ENCODE measurements at places on chromosomes 5 and 9. TPM values are rescaled to one million over a fixed set of nuclear protein-coding genes. Genes with fewer than 3 reads are reported as not detected.
A peak's percentile ranks its signal among the peaks of the same experiment; 100 is the strongest.

- H3K4me1 ChIP-seq = peaks cover 12% of the 10 kb centered on the region
- peaks cover 2% of the 10 kb centered on the region for H3K36me3 ChIP-seq
- no peak for DNase-seq
- no peak overlapping the region for H3K4me3 ChIP-seq
- no peak overlapping the region for H3K27ac ChIP-seq
Measured at GRCh38 chr9:90830051-90830450, 28.4 kb downstream of the SYK start.

DNA sequence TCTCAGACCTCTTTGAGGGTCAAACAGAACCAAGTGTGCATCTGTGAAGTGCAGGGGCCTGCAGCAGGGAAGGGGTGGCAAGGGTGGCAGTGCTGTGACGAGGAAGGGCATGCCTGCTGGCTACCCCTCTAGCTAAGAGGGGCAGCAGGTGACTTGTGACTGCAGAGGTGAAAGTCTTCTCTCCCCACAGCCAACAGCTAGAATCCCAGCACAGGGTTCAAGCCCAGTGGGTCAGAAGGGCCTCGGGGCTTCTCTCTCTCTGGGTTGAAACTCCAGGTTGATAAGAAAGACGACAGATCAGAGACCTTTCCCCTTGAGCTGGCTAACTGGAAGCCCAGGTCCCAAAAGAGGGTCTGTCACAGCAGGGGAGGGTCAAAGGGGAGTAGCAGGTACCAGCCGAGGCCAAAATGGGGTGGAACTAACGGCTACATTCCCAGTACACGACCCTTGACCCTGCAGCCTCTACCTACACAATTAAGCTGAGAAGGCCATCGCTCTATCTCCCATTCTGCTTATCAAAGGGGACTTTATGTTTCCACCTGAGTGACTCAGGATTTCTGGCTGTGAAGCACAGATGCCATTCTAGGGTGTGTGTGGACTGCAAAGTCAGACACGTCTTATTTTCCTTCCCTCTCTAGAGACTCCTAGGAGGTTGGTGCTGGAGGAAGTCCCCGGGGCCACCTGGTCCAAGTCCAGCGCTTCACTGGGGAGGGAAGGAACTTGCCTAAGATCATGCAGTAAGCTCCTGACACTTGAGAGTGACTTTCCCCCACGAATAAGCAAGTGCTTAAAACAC, 14.6 kb downstream of the ANKS6 start:
- DNase-seq = no peak
- no peaks in the 10 kb centered on the region for H3K4me1 ChIP-seq
- peaks cover 30% of the 10 kb centered on the region for H3K36me3 ChIP-seq
- H3K27me3 ChIP-seq = no peaks in the 10 kb centered on the region
- H3K4me3 ChIP-seq = no peak overlapping the region

The UAP1L1 gene
- total RNA-seq = 17.7 TPM

- no peak overlapping the region for H3K4me3 ChIP-seq
- no peak for DNase-seq
- H3K27ac ChIP-seq = no peak overlapping the region
- H3K36me3 ChIP-seq = no peaks in the 10 kb centered on the region
- H3K4me1 ChIP-seq = peaks cover 14% of the 10 kb centered on the region
- H3K27me3 ChIP-seq = no peaks in the 10 kb centered on the region
Measured at GRCh38 chr5:157130925-157131324, 11.7 kb downstream of the MED7 start.

DNA sequence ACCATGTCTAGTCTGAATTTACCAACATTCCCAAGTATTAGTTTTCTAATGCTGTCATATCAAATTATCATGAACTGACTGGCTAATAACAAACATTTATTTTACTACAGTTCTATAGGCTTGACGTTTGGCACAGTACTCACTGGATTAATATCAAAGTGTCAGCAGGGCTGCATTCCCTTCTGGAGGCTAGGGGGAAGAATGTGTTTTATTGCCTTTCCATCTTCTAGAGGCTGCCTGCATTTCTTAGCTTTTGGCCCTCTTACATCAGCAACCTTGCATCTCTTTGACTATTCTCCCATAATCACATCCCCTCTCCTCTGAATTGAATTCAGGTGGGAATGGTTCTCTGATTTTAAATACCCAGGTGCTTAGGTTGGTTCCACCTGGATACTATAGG, 84.7 kb downstream of the EDIL3 start:
- H3K27me3 ChIP-seq = no peaks in the 10 kb centered on the region
- H3K4me3 ChIP-seq = no peak overlapping the region
- no peak for DNase-seq
- H3K36me3 ChIP-seq = peaks cover 12% of the 10 kb centered on the region

The GLDC gene
- 145 TPM for total RNA-seq

DNA sequence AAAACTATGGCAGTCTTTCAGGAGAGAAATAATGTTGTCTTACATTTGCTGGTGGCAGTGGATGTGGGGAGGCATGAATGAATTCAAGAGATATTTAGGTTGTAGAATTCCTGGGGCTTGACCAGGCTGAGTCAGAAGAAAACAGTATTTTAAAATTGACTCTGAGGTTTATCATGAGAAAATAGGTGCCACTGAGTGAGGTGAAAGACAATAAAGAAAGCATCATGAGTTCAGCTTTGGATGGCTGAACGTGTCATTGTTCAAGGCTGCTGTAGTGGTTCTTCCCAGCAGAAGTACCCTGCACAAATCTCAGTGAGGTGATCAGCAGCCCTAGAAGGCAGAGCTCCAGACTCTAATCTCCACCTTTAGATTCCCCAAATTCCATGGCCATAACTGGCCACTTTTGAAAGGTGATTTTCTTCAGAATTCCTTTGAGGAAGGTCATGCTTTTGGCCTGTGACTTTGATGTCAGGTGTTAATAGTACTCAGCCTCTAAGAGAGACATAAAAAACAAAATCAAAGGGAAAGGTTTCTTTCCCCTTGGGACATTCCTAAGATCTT, 395.4 kb downstream of the NTRK2 start:
- no peak overlapping the region for H3K27ac ChIP-seq
- peaks cover 10% of the 10 kb centered on the region for H3K36me3 ChIP-seq
- no peak for DNase-seq
- peaks cover 36% of the 10 kb centered on the region for H3K4me1 ChIP-seq
- no peak overlapping the region for H3K4me3 ChIP-seq

The FAM221B gene
- not detected for total RNA-seq

The FGFR4 gene
- total RNA-seq = 111 TPM

The PTGR1 gene
- total RNA-seq = 51.8 TPM

- no peak for DNase-seq
- H3K27ac ChIP-seq = peak overlapping the region; percentile 38
- H3K27me3 ChIP-seq = no peaks in the 10 kb centered on the region
- peaks cover 24% of the 10 kb centered on the region for H3K4me1 ChIP-seq
- no peak overlapping the region for H3K4me3 ChIP-seq
Measured at GRCh38 chr5:126963822-126964375, 66.5 kb downstream of the MARCHF3 start.

The FOXI1 gene
- total RNA-seq = not detected

DNA sequence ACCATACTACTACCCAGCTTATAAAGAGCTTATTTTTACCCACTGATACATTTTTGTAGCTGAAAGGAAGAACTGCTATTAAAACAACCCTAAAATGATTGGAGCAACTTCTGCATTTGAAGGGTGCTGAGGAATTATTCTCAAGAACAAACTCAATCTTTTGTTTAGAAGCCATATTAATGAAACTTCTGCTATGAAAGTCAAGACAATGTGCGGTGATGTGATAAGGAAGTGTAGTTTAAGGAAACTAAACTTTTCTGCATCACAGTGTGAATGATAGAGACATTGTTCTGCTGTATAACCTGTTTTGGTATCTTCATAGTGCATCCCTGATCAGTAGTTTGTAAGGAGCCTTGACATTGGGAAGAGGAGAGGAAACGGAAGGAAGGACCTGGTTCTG, 408.5 kb downstream of the TMEM38B start:
- no peaks in the 10 kb centered on the region for H3K27me3 ChIP-seq
- H3K4me1 ChIP-seq = no peaks in the 10 kb centered on the region
- H3K36me3 ChIP-seq = no peaks in the 10 kb centered on the region
- no peak for DNase-seq
- H3K27ac ChIP-seq = no peak overlapping the region
- no peak overlapping the region for H3K4me3 ChIP-seq

DNA sequence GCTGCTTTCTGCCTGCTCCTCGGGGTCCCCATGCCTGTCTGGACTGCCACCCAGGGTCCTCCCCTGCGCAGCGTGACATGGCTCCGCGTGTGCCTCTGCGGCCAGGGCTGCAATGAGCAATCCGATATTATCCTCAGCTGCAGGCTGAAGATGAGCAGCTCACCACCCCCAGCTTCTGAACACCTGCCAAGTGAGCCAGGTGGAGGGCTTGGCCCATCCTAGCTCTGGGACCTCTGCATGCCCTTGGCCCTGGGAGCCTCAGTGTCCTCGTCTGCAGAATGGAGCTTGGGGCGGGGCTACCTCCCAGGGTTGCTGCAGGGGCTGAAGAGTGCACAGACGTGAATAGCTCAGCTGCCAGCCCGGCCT, 4.1 kb upstream of the MYMK start:
- H3K27me3 ChIP-seq = peaks cover 13% of the 10 kb centered on the region
- peaks cover 42% of the 10 kb centered on the region for H3K4me1 ChIP-seq
- no peak for DNase-seq
- H3K27ac ChIP-seq = no peak overlapping the region

GRCh38 chr9:35258660-35259474, 97.1 kb downstream of the UNC13B start:
- H3K4me1 ChIP-seq = peaks cover 12% of the 10 kb centered on the region
- H3K4me3 ChIP-seq = no peak overlapping the region
- no peaks in the 10 kb centered on the region for H3K36me3 ChIP-seq
- no peaks in the 10 kb centered on the region for H3K27me3 ChIP-seq
- H3K27ac ChIP-seq = no peak overlapping the region

GRCh38 chr9:33455945-33456344, 8.6 kb upstream of the AQP3 start:
- DNase-seq = no peak
- H3K4me3 ChIP-seq = no peak overlapping the region
- peaks cover 12% of the 10 kb centered on the region for H3K4me1 ChIP-seq
- H3K36me3 ChIP-seq = no peaks in the 10 kb centered on the region

GRCh38 chr9:76227156-76227555, 167.1 kb downstream of the RFK start:
- H3K27me3 ChIP-seq = no peaks in the 10 kb centered on the region
- H3K27ac ChIP-seq = no peak overlapping the region
- no peaks in the 10 kb centered on the region for H3K36me3 ChIP-seq
- no peak overlapping the region for H3K4me3 ChIP-seq

The BTNL9 gene
- total RNA-seq = 1.8 TPM

DNA sequence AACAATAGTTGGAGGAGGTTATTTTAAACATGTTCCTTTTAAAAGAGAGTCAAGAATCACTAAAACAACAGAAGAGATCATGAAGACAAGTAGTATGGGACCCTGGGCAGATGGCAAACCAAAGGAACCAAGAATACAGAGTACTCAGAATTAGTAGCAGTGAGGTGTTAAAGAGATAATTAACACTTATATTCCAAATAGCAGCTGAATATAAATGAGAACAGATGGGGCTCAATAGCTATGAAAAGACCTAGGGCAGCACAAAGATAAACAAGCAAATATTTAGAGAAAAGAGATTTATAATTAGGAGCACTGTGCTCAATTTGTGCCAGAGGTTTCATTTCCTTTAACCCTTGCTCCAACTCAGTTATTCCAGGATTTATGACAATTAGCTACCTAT, 159.1 kb downstream of the FAM114A2 start:
- H3K36me3 ChIP-seq = no peaks in the 10 kb centered on the region
- H3K4me1 ChIP-seq = peaks cover 11% of the 10 kb centered on the region
- no peaks in the 10 kb centered on the region for H3K27me3 ChIP-seq
- DNase-seq = no peak

DNA sequence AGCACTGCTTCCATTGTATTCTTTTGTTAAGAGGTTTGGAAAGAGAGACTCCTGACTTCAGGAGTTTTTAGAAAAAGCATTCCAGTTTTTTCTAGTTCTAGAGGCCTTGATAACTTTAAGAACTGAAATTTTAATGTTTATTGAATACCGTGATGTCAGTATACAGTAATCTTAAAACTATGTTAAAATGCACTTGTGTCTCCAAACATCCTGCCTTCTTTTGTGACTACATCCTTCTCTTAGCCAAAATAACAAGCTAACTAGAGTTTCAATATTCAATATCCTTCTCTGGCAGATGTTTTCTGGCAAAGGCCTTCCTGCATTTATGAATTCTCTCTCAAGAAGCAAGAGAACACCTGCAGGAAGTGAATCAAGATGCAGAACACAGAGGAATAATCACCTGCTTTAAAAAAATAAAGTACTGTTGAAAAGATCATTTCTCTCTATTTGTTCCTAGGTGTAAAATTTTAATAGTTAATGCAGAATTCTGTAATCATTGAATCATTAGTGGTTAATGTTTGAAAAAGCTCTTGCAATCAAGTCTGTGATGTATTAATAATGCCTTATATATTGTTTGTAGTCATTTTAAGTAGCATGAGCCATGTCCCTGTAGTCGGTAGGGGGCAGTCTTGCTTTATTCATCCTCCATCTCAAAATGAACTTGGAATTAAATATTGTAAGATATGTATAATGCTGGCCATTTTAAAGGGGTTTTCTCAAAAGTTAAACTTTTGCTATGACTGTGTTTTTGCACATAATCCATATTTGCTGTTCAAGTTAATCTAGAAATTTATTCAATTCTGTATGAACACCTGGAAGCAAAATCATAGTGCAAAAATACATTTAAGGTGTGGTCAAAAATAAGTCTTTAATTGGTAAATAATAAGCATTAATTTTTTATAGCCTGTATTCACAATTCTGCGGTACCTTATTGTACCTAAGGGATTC, 43.1 kb downstream of the NDFIP1 start:
- H3K4me3 ChIP-seq = no peak overlapping the region
- H3K4me1 ChIP-seq = peaks cover 51% of the 10 kb centered on the region
- H3K27me3 ChIP-seq = no peaks in the 10 kb centered on the region
- 0 out of 2 replicates have a peak overlapping the region, but pooled peaks have one; percentile 53 for H3K27ac ChIP-seq

The PELO gene
- 18.7 TPM for total RNA-seq

The APBA1 gene
- total RNA-seq = 0.94 TPM

GRCh38 chr9:14250794-14251153, 63.2 kb downstream of the NFIB start:
- peaks cover 46% of the 10 kb centered on the region for H3K4me1 ChIP-seq
- no peaks in the 10 kb centered on the region for H3K27me3 ChIP-seq
- DNase-seq = no peak
- no peak overlapping the region for H3K27ac ChIP-seq
- no peaks in the 10 kb centered on the region for H3K36me3 ChIP-seq

The LCN9 gene
- 1.7 TPM for total RNA-seq

GRCh38 chr9:77899679-77900354, 131.8 kb downstream of the GNAQ start:
- peaks cover 19% of the 10 kb centered on the region for H3K4me1 ChIP-seq
- no peaks in the 10 kb centered on the region for H3K27me3 ChIP-seq
- H3K27ac ChIP-seq = no peak overlapping the region
- DNase-seq = no peak
- H3K4me3 ChIP-seq = no peak overlapping the region

GRCh38 chr5:159825551-159826051, 90.7 kb upstream of the ADRA1B start:
- DNase-seq = no peak
- H3K27ac ChIP-seq = 0 out of 2 replicates have a peak overlapping the region, but pooled peaks have one; percentile 23
- no peak overlapping the region for H3K4me3 ChIP-seq
- H3K36me3 ChIP-seq = no peaks in the 10 kb centered on the region
- H3K27me3 ChIP-seq = no peaks in the 10 kb centered on the region

The DBH gene
- 0.24 TPM for total RNA-seq

Data from WTC11 (cell line).